HepG2 (cell line): ENCODE measurements at places on chromosomes 3 and 15. TPM values are rescaled to one million over a fixed set of nuclear protein-coding genes. Genes with fewer than 3 reads are reported as not detected.

- H3K4me1 ChIP-seq: no peaks in the 10 kb centered on the region
- no peak overlapping the region for H3K27ac ChIP-seq
- no peaks in the 10 kb centered on the region; the same call in 1 of the 2 replicates for H3K27me3 ChIP-seq
- no peak for DNase-seq
- no peaks in the 10 kb centered on the region for H3K36me3 ChIP-seq
These were observed 15.3 kb downstream of the OR4F15 start for GRCh38 chr15:101827257-101827656.

- no peak overlapping the region for H3K27ac ChIP-seq
- H3K27me3 ChIP-seq: no peaks in the 10 kb centered on the region
- no peak overlapping the region for H3K4me3 ChIP-seq
These were observed 43.2 kb upstream of the ACKR4 start for GRCh38 chr3:132553826-132554225.

The ST3GAL6 gene
- total RNA-seq: 16.3 and 23.2 TPM in 2 replicates

The PRSS50 gene
- not detected in 2 replicates for total RNA-seq

The REC114 gene
- not detected in 2 replicates for total RNA-seq

The GCNT3 gene
- 7.7 and 9.8 TPM in 2 replicates for total RNA-seq
